ENCODE measurements at places on chromosomes 1 and 21.

- ATAC-seq = no peak
These were observed 408.6 kb downstream of the PRDM2 start for GRCh38 chr1:14108356-14109275.

- no peak for ATAC-seq
These were observed 41.2 kb downstream of the ARHGEF11 start for GRCh38 chr1:157004327-157004726.

GRCh38 chr1:18661404-18662285 is 31.0 kb downstream of the PAX7 start:
- no peak for ATAC-seq

GRCh38 chr1:201785291-201785690 is 43.7 kb upstream of the IPO9 start:
- ATAC-seq = no peak

GRCh38 chr1:117783606-117784396 is 145.6 kb downstream of the GDAP2 start:
- no peak for ATAC-seq

- ATAC-seq = no peak
These were observed 33.8 kb downstream of the POFUT2 start for GRCh38 chr21:45253633-45254459.

- peak; percentile 43 for ATAC-seq
These were observed 244.3 kb downstream of the PTPRC start for GRCh38 chr1:198883184-198883583.

GRCh38 chr1:108027389-108027788 is 62.4 kb upstream of the VAV3 start:
- no peak for ATAC-seq

- no peak for ATAC-seq
These were observed 74.3 kb downstream of the DDR2 start for GRCh38 chr1:162706606-162707005.

- no peak for ATAC-seq
These were observed 101.4 kb upstream of the PDE4B start for GRCh38 chr1:65691152-65691900.

- ATAC-seq = no peak
These were observed 200.2 kb downstream of the HIVEP3 start for GRCh38 chr1:41718497-41718896.

DNA sequence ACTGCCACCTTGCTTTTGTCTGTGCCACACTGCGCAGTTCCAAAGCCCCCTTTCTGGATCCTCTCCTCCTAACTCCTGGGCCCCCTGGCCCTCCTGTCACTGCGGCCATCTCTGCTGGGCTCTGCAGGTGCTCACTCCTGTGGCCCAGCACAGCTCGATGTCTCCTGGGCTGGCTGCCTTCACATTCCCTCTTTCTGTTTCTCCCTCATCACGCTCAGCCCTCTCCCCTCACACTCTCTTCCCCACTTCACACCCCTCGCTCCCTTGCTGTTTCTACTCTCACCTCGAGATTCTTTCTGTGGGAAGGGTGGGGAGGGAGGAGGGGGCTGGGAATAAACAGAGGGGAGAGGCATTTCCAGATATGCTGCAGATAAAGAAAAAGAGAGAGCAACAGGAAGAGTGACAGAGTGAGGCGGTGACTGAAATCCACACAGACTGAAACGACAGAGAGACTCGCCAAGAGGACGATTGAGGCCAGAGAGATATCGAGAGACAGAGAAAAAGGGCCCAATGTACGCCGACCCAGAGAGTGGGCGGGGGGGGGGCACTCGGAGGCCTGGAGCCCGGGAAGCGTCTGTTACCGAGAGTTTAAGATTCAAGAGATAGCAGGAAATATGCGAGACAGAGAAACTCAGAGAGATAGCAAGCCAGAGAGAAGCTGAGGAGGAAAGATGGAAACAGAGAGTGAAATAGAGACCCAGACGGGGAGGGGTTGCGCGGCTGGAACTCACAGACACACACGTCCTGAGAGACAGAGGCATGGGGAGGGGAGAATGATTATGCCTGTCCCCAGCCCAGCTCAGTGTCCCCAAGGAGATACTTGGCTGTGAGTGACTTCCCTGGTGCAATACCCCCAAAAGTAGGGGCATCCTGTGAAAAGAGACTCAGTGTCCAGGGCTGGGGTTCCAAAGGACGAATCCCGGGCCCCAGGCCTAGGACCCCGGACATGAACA is 666 bp downstream of the CSF3R start:
- no peak for ATAC-seq

DNA sequence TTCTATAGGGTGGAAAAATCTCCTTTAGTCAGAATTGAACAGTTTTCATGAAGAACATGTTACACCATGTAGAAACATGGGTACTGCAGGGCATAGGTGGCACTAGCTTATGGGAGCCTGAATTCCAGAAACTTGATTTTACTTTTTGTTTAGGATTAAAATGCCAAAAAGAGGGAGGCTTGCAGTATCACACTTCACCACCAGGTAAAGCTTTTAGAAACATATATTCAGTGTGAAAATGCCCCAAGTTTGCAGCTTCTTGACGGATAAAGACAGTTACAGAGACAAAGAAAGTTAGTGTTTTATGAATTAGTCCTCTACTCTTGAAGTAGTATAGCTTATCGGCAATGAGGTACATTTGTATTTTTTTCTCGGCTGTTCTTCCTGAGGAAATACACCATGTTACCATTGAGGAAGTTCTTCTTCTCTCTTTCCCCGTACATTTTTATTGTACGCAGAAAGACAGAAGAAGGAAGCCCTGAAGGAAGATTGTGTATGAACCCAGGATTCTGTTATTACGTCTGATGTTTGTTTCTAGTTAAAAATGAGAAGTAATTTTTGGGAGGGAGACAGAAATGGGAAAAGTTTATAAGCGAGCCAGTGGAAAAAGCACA is 66.1 kb downstream of the PBX1 start:
- no peak for ATAC-seq

DNA sequence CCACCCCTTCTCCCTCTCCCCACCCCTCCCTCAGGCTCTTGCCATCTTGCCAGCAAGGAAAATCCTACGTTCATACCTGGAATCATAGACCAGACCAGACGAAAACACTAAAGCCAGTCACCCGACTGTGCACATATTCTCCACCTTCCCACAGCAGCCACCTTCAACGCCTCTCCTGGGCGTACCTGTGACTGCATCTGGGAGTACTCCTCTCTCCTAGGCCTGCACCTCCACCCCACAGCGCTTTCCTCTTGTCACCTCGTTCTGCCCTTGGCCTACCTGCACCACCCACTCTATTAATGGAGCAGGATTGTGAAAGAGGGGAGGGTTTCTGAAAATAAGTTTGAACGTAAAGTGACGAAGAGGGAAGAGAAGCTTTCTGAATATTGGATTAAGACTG is 17.8 kb downstream of the PAPPA2 start:
- ATAC-seq = no peak

DNA sequence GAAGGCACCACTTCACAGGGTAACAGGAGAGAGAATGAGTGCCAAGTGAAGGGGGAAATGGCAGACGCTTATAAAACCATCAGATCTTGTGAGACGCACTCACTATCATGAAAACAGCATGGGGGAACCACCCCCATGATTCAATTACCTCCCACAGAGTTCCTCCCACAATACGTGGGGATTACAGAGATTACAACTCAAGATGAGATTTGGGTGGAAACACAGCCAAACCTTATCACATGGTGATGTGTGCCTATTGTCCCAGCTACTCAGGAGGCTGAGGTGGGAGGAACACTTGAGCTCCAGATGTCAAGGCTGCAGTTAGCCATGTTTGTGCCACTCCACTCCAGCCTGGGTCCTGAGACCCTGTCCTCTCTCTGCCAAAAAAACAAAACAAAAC is 56.0 kb upstream of the DSCAM start:
- ATAC-seq = no peak

GRCh38 chr21:45154511-45155508 is 80.4 kb downstream of the ADARB1 start:
- peak; percentile 31 for ATAC-seq

- ATAC-seq = no peak
These were observed 48.4 kb upstream of the ZNF326 start for GRCh38 chr1:89946532-89946931.

GRCh38 chr1:245153081-245153551 is 1.7 kb upstream of the KIF26B start:
- ATAC-seq = peak; percentile 55

DNA sequence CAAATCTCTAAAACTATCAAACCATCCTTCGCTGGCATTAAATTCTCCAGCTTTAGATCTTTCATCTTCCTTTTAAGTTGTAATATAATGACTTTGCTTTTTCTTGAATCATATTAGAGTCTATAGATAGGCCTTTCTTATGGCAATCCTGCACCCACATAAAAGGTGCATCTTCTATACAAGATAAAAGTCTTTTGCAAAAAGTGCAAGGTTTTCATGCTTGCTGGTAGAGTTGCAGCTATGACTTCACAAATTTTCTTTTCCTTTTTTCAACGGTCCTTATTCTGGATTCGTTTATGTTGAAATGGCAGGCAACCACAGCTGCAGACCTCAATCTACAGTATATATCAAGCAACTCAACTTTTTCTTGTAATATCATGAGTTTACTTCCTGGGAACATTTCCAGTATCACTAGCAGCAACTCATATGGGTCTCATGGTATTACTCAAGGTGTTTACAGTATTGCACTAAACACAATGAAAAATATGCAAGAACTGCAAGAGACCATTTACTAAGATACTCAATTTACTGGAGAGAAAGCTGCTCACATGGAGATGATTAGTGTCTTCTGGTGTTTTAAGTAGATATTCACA is 22.1 kb downstream of the OMA1 start:
- no peak for ATAC-seq

DNA sequence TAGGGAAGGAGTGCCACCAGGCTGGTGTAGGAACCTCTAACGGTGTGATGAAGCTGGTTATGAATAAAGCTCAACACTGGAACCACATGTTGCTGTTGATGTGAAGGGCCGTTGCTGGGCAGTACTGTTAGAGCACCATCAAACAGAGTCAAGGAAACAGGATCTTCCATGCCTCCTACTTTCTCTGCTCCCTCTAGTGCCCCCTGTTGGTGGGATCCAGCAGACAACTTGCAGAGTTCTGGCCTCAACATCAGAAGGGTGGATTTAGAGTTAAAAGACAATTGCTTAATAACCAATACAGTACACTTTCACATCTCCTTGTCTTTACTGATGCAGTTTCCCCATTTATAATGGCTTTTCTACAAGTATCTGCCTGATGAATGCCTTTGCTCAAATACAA is 336.4 kb downstream of the NTNG1 start:
- no peak for ATAC-seq

DNA sequence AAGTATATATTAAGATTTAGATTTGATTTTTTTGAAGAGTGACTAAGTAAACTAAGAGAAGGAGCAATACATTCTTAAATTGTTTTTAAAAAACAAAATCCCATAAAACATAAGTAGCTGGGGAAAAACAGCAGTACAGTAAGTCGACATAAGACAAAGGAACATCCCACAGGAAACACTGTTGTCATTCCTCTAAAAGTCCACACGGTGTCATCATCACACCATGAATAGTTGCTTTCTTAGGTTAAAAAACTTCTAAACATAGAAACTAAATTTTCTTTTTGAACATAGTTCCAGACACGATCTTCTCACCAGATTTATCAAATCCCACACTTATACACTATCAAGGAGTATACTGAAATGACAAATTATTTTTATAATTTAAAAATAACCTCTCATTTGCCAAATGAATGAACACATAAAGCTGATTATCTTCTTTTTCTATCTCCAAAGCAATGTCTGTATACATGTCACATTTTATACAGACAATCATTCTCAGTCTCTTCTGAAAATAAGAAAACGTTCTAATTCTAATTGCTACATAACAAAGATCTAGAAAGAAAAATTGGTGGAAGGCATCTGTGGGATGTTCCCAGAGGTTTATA is 15.8 kb downstream of the ODF2L start:
- ATAC-seq = peak; percentile 55

- ATAC-seq = no peak
These were observed 162.3 kb downstream of the PSMG1 start for GRCh38 chr21:39020751-39021477.

- ATAC-seq = no peak
These were observed 22.6 kb downstream of the CLCA1 start for GRCh38 chr1:86491171-86491950.

GRCh38 chr1:96722161-96722922 is 758 bp downstream of the PTBP2 start:
- ATAC-seq = peak; percentile 60

GRCh38 chr1:25098717-25099116 is 133.6 kb downstream of the SYF2 start:
- no peak for ATAC-seq

DNA sequence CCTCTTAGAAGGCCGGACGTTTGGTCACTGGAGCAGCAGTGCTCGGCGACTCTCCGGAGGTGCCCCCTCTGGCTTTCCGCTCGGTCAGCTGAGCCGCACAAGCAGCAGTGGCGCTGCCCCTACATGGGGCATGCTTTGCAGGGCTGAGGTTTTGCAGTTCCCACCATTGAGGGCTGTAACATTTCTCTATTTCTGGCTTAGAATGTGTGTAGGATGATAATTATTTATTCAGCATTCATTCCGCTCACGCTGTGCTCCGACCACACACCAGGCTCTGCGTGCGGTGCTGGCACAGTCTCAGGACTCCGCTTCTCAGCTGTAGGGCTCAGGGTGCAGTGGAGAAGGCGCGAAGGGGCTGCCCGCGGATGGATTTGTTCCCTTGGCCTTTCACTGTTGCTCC is 119.5 kb downstream of the PCBP3 start:
- no peak for ATAC-seq

- no peak for ATAC-seq
These were observed 240.7 kb downstream of the NRIP1 start for GRCh38 chr21:14824126-14824525.

DNA sequence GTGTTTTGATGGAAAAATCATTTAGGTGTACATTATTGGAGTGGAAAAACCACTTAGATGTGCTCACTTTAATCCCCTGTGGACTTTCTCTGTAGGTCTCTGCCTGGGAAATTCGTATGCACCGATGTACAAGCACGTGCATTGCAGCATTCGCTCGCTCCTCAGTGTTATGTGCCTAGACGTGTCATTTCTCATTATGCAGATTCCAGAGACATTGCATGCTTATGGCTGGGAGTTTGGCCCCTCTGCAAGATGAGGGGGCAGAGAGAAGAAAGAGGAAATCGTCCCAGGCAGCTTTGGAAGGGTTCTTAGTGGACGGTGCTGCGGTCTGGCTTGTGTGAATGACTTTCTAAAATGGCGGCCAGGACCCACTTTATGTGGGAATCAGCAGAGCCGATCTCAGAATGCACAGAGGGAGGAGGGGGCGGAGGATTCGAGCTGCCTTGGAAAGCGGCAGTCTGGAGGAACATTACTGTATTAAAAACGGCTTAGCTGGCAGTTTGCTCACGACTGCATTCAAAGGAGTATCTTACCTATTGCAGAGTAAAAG is 2.3 kb downstream of the SPEN start:
- no peak for ATAC-seq
